ENCODE measurements at places on chromosomes 3 and 15. TPM values are rescaled to one million over a fixed set of nuclear protein-coding genes. Genes with fewer than 3 reads are reported as not detected.
A peak's percentile ranks its signal among the peaks of the same experiment; 100 is the strongest.

- no peaks in the 10 kb centered on the region for H3K36me3 ChIP-seq
- H3K4me3 ChIP-seq = no peak overlapping the region
- peak overlapping the region; percentile 68 for H3K27ac ChIP-seq
Measured at GRCh38 chr3:64892671-64893309, 205.0 kb upstream of the ADAMTS9 start.

- no peak for DNase-seq
- no peak overlapping the region for H3K4me3 ChIP-seq
- H3K27ac ChIP-seq = no peak overlapping the region
- H3K27me3 ChIP-seq = no peaks in the 10 kb centered on the region
- H3K36me3 ChIP-seq = no peaks in the 10 kb centered on the region
Measured at GRCh38 chr3:171982828-171983227, 56.5 kb upstream of the FNDC3B start.

- no peaks in the 10 kb centered on the region for H3K36me3 ChIP-seq
- H3K27ac ChIP-seq = no peak overlapping the region
- no peak for DNase-seq
- H3K4me1 ChIP-seq = no peaks in the 10 kb centered on the region
- peaks cover 3% of the 10 kb centered on the region for H3K27me3 ChIP-seq
Measured at GRCh38 chr15:60865507-60865906, 363.6 kb downstream of the RORA start.

GRCh38 chr3:162719684-162720341 is 1223.2 kb downstream of the OTOL1 start:
- H3K27ac ChIP-seq = no peak overlapping the region
- no peak overlapping the region for H3K4me3 ChIP-seq
- no peaks in the 10 kb centered on the region for H3K36me3 ChIP-seq
- peaks cover 5% of the 10 kb centered on the region for H3K4me1 ChIP-seq
- DNase-seq = no peak

- DNase-seq = no peak
- no peak overlapping the region for H3K27ac ChIP-seq
- H3K27me3 ChIP-seq = no peaks in the 10 kb centered on the region
Measured at GRCh38 chr3:19920401-19921080, 13.5 kb downstream of the EFHB start.

DNA sequence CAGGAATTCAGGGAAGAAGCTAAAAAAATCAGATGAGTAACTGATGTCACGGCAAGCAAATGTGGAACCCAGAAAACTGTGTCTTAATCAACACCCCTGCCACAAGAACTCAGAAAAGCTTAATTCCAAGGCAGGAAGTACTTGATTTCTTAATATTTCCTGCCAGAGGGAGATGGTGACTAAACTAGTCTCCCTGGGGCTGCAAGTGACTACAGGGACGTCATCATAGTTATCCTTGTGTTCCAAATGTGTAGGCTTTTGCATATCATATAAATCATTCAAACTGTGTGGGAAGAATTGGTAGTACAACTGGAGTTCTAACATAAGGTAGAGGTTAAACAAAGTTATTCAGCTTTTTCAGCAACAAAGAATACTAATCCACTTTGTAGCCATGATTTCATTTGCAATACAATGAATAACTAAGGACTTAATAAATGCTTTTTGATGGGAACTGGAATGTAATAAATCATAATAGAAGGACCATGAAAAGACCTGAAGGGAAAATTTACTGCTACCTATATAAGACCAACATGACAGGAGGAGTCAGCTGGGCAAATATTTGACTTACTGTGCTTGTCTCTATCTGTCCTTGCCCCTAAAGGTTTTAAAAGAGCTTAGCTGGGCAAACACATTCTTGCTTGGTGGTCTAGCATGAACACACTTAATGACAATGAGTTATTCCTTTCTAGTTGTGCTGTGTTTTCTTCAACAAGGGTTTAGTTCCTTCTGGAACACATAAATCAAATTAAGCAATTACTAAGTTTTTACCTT is 76.0 kb upstream of the NECTIN3 start:
- no peaks in the 10 kb centered on the region for H3K36me3 ChIP-seq
- H3K4me3 ChIP-seq = no peak overlapping the region
- H3K27me3 ChIP-seq = no peaks in the 10 kb centered on the region
- no peak for DNase-seq
- peaks cover 5% of the 10 kb centered on the region for H3K4me1 ChIP-seq

DNA sequence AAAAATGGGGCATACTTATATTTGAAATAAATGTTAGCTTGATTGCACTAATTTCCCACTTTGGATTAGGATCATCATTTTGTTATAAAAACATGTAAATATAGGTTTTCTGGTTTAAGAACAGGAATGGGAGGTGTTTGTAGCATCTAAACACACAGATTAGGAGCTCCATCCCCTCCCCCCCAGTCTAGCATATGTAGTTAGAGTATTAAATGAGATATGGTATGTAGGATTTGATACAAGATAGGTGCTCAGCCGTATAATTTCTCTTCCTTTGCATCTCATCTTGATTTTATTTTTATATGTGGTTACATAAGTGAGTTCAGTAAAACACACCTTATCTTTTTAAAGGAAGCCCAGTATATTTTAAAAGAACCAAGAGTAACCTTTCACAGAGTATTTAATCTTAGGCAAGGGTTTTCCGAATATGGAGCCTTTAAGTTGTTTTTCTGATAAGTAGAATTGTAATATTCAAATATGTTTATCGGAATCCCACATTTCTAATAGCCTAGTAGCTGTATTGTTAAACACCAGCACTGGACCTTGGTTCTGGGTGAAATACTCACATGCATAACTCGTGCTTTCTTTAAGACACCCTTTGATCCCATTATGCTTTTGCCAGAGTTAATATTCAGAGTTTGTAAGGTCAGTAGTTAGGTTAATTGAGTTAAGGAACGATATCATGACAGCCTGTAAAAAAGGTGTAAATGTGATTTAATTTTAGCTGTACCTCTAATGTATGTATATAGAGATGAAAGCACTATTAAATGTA is 2.3 kb downstream of the SLC25A36 start:
- H3K27ac ChIP-seq = peak overlapping the region; percentile 99
- H3K4me1 ChIP-seq = peaks cover 29% of the 10 kb centered on the region
- H3K27me3 ChIP-seq = no peaks in the 10 kb centered on the region
- DNase-seq = no peak
- peak overlapping the region; percentile 93 for H3K4me3 ChIP-seq

DNA sequence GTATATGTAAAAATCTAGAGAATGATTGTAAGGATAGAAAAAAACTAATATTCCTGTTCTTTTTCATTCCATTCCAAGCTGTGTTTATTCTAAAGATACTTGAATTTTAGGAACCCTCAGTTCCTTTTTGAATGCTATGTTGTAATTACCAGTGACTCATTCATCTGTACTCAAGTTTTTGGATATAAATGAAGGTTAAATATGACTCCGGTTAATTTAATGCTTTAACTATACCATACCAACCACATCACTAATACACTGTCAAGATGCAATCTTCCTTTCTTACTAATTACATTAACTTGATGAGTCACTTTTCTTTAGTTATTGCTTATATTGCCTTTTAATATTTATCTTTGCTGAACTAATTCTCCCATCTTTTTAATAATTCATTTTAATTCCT is 68.8 kb upstream of the ZNF148 start:
- no peaks in the 10 kb centered on the region for H3K4me1 ChIP-seq
- no peaks in the 10 kb centered on the region for H3K27me3 ChIP-seq
- H3K4me3 ChIP-seq = no peak overlapping the region

GRCh38 chr3:87901141-87901540 is 157.7 kb downstream of the CGGBP1 start:
- H3K27ac ChIP-seq = no peak overlapping the region
- DNase-seq = no peak
- H3K36me3 ChIP-seq = no peaks in the 10 kb centered on the region
- H3K27me3 ChIP-seq = no peaks in the 10 kb centered on the region

- no peaks in the 10 kb centered on the region for H3K4me1 ChIP-seq
- no peak overlapping the region for H3K27ac ChIP-seq
- no peak overlapping the region for H3K4me3 ChIP-seq
- no peaks in the 10 kb centered on the region for H3K27me3 ChIP-seq
- no peaks in the 10 kb centered on the region for H3K36me3 ChIP-seq
- DNase-seq = no peak
Measured at GRCh38 chr3:74824366-74824765, 209.9 kb upstream of the CNTN3 start.

GRCh38 chr3:152219216-152219615 is 49.5 kb upstream of the MBNL1 start:
- H3K36me3 ChIP-seq = no peaks in the 10 kb centered on the region
- no peaks in the 10 kb centered on the region for H3K4me1 ChIP-seq
- no peak overlapping the region for H3K27ac ChIP-seq
- no peaks in the 10 kb centered on the region for H3K27me3 ChIP-seq
- no peak overlapping the region for H3K4me3 ChIP-seq

DNA sequence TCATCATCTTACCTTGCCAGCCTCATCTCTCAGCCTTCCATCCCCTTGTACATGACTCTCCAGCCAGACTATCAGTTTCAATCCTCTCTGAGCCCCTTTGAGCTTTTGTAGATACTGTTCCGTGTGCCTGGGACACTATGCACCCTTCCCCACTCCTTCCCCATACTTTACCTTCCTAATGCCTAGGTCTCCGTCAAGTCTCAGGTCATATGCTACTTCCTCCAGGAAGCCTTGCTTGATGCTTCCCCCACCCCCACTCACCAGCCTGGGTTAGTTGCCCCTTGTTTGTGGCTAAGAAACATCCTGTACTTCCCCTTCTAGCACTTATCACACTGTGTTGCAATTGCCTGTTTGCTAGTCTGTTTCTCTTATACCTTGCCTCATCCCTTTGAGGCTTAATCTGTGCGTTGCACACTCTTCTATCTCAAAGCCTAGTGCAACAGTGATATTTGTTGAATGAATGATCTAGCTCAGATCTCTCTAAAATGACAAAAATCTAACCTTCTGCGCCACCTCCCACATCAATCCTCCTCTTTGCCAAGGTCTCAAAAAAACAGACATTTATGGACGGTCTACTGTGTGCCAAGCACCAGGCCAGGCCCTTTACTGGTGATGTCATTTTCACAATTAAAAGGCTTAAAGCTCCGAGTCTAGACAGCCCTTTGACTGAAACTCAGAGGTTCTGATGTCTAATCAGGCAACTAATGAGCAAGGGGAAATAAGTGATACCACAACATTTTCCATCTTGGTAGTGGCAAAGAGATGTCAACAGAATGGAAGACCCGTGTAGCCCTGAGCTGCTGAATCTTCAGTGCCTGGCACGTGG is 6.5 kb upstream of the USP3 start:
- no peak for DNase-seq
- peaks cover 28% of the 10 kb centered on the region for H3K27me3 ChIP-seq
- H3K4me1 ChIP-seq = peaks cover 43% of the 10 kb centered on the region

- H3K27me3 ChIP-seq = peaks cover 47% of the 10 kb centered on the region
- no peaks in the 10 kb centered on the region for H3K36me3 ChIP-seq
- no peak overlapping the region for H3K4me3 ChIP-seq
- H3K4me1 ChIP-seq = peaks cover 2% of the 10 kb centered on the region
- DNase-seq = no peak
Measured at GRCh38 chr3:122188737-122189136, 5.3 kb downstream of the CASR start.

GRCh38 chr15:31326875-31327668 is 437 bp downstream of the KLF13 start:
- DNase-seq = no peak
- H3K4me1 ChIP-seq = peaks cover 26% of the 10 kb centered on the region
- H3K36me3 ChIP-seq = no peaks in the 10 kb centered on the region
- no peak overlapping the region for H3K27ac ChIP-seq

The RBP2 gene
- total RNA-seq = 25.3 TPM

The DTX3L gene
- 17.3 TPM for total RNA-seq

DNA sequence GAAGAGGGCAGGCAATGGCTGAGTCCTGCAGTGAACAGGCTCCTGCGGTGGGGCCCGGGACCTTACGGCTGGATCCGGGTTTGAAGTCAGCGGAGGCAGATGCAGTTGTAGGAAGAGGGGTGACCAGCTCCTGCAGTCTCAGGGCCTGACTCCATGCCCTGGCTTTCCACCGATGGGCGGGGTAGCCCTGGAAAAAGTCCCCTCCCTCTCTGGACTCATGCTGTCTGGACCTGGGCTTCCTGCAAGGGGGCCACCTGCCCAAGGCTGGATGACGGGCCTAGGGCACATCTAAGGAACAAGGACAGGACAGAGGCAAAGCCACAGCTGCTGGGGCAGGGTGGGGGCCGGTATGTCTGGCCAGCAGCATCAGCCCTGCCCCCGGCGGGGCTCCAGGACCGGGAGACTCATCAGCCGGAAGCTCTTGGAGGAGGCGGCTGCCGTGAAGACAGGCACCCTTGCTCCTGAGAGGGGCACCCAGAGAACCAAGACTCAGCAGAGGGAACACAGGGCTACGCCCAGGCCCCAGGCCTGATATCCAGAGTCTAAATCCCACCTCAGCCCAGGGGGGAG is 12.8 kb downstream of the IQSEC1 start:
- no peaks in the 10 kb centered on the region for H3K36me3 ChIP-seq
- no peaks in the 10 kb centered on the region for H3K27me3 ChIP-seq
- DNase-seq = no peak
- H3K4me3 ChIP-seq = no peak overlapping the region
- peaks cover 8% of the 10 kb centered on the region for H3K4me1 ChIP-seq

GRCh38 chr3:190338717-190339116 is 16.5 kb upstream of the CLDN1 start:
- H3K27me3 ChIP-seq = no peaks in the 10 kb centered on the region
- no peaks in the 10 kb centered on the region for H3K4me1 ChIP-seq
- DNase-seq = no peak

The SLC6A11 gene
- 7.3 TPM for total RNA-seq

The SEMA3B gene
- 34.8 TPM for total RNA-seq

DNA sequence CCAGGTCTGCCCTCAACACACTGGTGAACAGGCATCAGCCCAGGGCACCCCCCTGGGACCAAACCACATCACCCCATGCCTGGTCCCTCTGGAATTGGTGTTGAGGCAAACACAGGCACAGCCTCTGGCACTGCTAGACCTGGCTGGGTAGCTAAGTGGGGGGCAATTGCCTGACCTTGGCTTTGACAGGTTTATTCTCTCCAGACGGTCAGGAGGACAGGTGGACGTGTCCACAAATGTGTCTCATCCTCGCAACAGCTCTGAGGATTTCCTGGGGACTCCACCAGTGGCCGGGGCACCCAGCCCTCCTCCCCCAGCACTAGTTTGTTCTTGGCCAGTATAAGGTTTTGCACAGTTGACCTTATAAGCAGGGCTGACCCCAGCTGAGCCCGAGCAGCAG is 31.3 kb downstream of the TKT start:
- H3K4me1 ChIP-seq = peaks cover 6% of the 10 kb centered on the region
- DNase-seq = no peak
- no peak overlapping the region for H3K27ac ChIP-seq
- peaks cover 15% of the 10 kb centered on the region for H3K36me3 ChIP-seq
- H3K4me3 ChIP-seq = no peak overlapping the region
- peaks cover 2% of the 10 kb centered on the region for H3K27me3 ChIP-seq

DNA sequence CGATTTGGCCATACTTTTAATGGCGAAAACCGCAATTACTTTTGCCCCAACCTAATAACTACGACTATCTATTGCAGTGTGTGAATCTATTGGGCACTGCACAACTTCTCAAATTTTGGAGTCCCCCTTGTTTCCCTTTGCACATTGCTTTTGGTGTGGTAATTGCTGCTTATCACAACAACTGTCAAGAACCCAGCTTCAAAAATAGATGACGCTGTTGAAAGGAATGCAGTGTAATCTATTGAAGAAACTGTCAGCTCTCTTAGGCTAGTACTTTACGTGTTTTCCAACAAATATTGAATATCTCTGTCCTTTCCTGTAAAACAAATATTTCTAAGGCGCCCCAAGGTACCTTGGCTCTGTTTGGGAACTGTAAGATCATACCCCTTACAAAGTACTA is 222.8 kb upstream of the UBE2E2 start:
- no peak for DNase-seq
- peaks cover 9% of the 10 kb centered on the region for H3K4me1 ChIP-seq
- H3K27ac ChIP-seq = no peak overlapping the region
- H3K4me3 ChIP-seq = no peak overlapping the region

The ITIH3 gene
- total RNA-seq = 0.97 TPM

The GALNT15 gene
- total RNA-seq = 0.17 TPM
